GM18507 (cell line): ENCODE measurements at places on chromosomes 16 and 17.

DNA sequence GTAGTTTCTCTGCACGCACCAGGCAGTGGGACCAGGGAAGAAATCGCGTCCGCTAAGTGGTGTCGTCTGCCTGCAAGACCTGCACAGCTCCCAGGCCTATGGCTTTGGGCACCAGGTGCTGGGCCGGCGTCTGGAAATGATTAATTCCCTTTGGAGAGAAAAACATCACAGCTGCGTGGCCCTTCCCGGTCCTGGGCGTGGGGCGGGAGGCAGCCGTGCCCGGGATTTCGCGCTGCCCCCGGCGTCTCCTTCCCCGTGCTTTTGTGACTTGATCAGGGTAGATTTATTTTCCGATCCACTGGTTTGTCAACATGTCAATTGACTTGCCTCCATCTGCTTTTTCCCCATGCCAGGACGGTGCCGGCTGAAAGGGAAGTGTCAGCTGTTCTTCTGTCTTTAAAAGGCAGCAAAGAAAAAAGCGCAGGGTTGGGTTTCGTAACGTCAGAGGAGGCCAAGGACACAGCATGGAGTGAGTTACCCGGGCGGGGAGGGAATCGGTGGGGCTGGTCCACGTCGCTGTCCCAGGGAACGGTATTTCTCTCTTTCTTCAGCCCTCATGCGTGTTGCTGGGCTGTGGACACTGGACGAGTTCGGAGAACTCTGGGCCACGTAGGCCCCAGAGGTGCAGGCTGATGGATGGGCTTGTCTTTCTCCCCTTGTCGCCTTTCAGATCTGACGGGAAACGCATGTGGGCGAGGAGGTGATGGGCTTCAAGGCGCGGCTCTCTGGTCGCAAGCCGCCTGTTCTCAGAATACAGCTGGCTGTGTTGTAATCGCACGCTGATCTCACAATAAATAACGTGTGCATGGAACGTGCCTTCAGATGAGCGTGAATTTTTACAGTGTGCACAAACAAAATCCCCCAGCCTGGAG lies 188.1 kb upstream of the ZNF469 start:
- no peak for DNase-seq

DNA sequence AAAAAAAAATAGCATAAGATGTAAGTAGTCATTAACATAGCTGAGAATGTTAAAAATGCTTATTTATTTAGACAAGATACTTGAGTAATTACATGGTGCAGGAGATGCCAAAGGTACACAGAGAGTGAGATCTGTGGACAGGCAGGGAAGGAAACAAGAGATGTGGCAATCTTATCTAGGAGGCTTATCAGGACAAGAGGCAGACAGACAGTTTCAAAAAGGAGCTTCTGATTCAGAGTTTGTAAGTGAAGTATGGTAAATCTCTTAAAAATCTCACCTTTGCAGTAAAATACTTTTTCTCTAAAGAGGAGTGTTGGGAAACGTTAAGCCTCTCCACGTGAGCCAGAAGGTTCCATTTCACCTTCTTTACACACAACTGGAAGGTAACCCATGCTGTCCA lies 19.9 kb upstream of the GHDC start:
- no peak for DNase-seq

GRCh38 chr16:57630407-57630797 lies 2.0 kb downstream of the ADGRG1 start:
- no peak for DNase-seq

GRCh38 chr16:81493755-81494433 lies 49.3 kb downstream of the CMIP start:
- no peak for DNase-seq

GRCh38 chr17:36183001-36183971 lies 6.8 kb upstream of the TBC1D3B start:
- no peak for DNase-seq

DNA sequence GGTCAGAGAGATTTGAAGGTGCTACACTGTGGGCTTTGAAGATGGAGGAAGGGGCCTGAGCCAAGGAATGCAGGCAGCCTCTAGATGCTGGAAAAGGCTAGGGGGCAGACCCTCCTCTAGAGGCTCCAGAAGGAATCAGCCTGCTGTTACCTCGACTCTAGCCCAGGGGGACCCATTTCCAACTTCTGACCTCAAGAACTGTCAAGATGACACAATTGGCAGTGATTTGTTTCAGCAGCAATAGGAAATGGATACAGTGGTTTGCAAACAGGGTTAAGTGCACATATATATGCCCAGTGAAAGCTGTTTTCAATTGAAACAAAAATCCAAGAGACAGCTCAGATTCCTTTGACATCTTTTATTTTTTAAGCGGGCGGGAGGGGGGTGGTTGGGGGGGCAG lies 3.7 kb upstream of the ZDHHC1 start:
- DNase-seq: no peak

DNA sequence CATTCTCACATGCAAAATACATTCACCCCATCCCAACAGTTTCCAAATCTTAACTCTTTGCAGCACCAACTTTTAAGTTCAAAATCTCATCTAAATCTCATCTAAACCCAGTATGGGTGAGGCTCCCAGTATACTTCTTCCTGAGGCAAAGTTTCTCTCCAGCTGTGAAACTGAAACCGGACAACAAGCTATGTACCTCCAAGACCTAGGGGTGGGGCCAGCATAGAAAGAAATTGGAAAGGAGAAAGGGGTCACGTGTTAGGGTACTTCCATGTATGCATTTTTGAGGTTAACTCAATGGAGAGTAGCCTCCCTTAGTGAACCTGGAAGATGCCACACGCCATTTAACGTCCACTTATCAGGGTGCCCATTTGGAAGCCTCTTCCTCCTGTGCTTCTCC lies 23.9 kb upstream of the LRRC75A start:
- DNase-seq: no peak

DNA sequence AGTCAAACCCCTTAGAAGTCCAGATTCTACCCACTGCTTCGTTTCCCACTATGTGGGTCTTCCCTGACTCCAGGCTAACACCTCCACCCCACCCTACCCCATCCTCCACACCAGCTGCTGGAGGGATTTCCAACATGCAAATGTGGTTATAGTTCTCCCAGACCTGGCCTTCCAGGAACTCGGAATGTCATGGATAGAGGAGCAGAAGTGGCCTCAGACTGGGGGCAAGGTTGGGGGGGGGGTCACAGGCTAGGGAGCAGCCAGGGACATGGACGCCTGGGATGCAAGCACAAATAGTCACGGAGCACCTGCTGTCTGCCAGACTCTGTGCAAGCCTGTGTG lies 2.0 kb downstream of the CAMKK1 start:
- no peak for DNase-seq

- no peak for DNase-seq
Observed at GRCh38 chr17:69450918-69451317, 36.4 kb downstream of the MAP2K6 start.

DNA sequence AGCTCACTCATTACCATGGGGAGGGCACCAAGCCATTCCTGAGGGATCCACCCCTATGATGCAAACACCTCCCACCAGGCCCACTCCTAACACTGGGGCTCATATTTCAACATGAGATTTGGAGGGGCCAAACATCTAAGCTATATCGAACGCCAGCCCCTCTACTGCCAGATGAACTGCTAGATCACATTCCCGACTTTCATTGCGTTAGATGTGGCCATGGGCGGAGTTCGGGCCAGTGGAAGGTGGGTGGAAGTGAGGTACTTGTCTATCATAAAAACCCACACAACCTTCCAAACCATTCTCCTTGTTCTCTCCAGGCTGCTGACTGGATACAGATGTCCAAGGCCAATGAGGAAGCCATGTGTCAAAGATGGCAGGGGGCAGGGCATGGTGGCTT lies 27.0 kb upstream of the ANKRD40CL start:
- no peak for DNase-seq

DNA sequence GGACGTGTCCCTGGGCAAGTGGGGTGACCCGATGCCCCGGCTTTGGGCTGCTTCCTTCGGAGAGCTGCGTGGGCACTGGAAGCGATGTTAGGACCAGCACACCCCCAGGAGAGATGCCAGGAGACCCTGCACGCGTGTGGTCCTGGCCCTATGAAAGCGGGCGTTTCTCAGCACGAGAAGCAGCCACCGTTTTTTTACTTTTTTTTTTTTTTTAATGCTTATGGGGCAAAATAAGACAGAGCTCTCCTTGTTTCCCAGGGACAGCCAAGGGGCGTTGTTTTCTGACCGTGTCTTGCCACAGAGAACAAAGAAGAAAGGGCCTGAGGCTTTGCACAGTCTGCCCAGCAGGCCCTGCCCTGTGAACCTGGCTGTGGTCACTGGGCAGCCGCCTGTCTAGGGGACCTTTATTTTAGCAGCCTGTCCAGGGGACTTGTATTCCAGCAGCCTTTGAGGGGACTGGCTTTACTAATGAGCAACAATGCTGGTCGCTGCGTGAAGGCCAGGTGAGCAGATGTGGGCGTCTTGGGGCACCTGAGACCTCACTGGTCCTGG lies 996 bp downstream of the SLC25A10 start:
- no peak for DNase-seq
